Osteocyte (in vitro differentiated cells): ENCODE measurements at places on chromosomes 6 and 20. TPM values are rescaled to one million over a fixed set of nuclear protein-coding genes. Genes with fewer than 3 reads are reported as not detected.

DNA sequence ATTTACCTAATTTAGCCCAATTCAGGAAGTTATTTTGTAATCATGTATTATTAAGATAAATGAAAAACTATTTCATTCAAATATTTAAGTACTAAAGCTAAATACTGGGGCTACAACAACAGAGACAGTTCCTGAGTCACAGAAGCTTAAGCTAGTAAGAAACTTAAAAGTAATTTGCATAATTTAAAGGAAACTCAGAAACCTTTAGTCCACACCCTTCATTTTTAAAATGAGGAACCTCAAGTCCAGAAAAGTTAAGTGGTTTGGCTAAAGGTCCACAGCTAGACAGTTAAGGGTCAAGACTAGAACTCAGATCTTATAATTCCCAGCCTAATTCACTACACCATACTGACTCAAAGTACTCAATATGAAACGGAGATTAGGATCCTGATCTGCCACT, 7.2 kb downstream of the LMBRD1 start:
- H3K27ac ChIP-seq, result no peak overlapping the region
- H3K4me1 ChIP-seq, result peaks cover 2% of the 10 kb centered on the region
- H3K27me3 ChIP-seq, result no peaks in the 10 kb centered on the region
- H3K4me3 ChIP-seq, result no peak overlapping the region

DNA sequence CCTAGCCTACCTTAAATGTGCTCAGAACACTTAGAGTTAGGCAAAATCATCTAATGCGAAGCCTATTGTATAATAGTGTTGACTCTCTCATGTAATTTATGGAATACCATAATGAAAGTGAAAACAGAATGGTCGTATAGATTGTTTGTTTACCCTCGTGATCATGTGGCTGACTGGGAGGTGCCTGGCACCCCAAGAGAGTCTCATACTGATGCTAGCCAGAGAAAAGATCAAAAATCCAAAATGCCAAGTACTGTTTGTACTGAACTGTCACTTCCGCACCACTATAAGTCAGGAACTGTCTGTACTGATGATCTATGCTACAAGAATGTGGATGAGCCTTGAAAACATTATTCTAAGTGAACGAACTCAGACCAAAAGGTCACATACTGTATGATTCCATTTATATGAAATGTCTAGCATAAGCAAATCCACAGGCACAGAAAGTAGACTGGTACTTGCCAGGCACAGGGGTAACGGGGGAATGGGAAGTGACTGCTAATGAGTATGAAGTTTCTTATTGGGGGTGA, 22.4 kb downstream of the ZMYND8 start:
- H3K4me3 ChIP-seq, result peak overlapping the region; percentile 16
- no peaks in the 10 kb centered on the region for H3K27me3 ChIP-seq
- no peak for DNase-seq
- H3K36me3 ChIP-seq, result peaks cover 40% of the 10 kb centered on the region

GRCh38 chr6:128000363-128000762, 99.5 kb upstream of the THEMIS start:
- H3K27ac ChIP-seq, result no peak overlapping the region
- H3K27me3 ChIP-seq, result no peaks in the 10 kb centered on the region
- H3K4me1 ChIP-seq, result peaks cover 17% of the 10 kb centered on the region
- H3K36me3 ChIP-seq, result peaks cover 31% of the 10 kb centered on the region
- H3K4me3 ChIP-seq, result no peak overlapping the region

The LHFPL5 gene
- not detected in 2 replicates for total RNA-seq

The HMGCLL1 gene
- not detected in 2 replicates for total RNA-seq

GRCh38 chr6:134402372-134402984, 84.6 kb upstream of the SGK1 start:
- peaks cover 9% of the 10 kb centered on the region for H3K4me1 ChIP-seq
- no peak overlapping the region for H3K4me3 ChIP-seq
- H3K36me3 ChIP-seq, result no peaks in the 10 kb centered on the region
- no peak overlapping the region for H3K27ac ChIP-seq
- DNase-seq, result no peak

The PRR18 gene
- total RNA-seq, result not detected in 2 replicates

DNA sequence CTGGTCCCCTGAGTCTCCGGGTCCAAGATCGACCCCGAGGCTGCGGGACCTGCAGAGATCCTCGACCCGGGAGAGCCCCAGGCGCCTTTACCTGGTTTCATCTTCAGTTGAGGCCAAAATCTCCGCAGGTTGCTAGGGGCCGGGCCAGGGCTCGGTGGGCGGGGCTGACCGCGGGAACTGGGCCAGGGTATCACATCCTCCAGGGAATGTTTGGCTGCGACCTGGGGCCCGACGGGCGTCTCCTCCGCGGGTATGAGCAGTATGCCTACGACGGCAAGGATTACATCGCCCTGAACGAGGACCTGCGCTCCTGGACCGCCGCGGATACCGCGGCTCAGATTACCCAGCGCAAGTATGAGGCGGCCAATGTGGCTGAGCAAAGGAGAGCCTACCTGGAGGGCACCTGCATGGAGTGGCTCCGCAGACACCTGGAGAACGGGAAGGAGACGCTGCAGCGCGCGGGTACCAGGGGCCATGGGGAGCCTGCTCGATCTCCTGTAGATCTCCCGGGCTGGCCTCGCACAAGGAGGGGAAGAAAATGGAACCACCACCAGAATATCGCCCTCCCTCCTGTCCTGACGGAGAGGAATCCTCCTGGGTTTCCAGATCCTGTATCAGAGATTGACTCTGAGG, 53.8 kb upstream of the POLR1H start:
- peaks cover 6% of the 10 kb centered on the region for H3K36me3 ChIP-seq
- H3K27me3 ChIP-seq, result peaks cover 36% of the 10 kb centered on the region
- H3K4me1 ChIP-seq, result peaks cover 19% of the 10 kb centered on the region
- no peak for DNase-seq

DNA sequence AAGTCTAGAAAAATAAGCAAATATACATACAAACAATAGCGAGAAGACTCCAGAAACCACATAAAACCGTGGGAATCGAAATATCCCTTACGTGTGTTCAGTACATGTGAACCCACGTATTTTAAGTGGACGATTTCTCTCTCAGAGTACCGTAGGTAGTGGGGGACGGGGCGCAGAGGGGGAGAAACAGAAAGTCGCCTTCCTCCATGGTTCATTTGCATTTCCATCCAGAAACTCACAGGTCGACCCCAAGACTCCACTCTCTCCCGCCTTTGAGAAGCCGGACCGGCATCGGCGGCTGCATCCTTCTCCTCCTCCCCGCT, 538 bp upstream of the ENPP1 start:
- H3K4me1 ChIP-seq, result peaks cover 36% of the 10 kb centered on the region
- H3K27ac ChIP-seq, result peak overlapping the region; percentile 69
- no peak for DNase-seq

- no peaks in the 10 kb centered on the region for H3K36me3 ChIP-seq
- no peaks in the 10 kb centered on the region for H3K27me3 ChIP-seq
- no peak overlapping the region for H3K4me3 ChIP-seq
- H3K4me1 ChIP-seq, result peaks cover 14% of the 10 kb centered on the region
- no peak overlapping the region for H3K27ac ChIP-seq
Observed at GRCh38 chr6:114096561-114097172, 125.7 kb upstream of the HDAC2 start.

GRCh38 chr6:51817832-51818231, 269.6 kb downstream of the PKHD1 start:
- H3K36me3 ChIP-seq, result no peaks in the 10 kb centered on the region
- H3K27me3 ChIP-seq, result peaks cover 10% of the 10 kb centered on the region
- no peak overlapping the region for H3K27ac ChIP-seq
- H3K4me3 ChIP-seq, result no peak overlapping the region

DNA sequence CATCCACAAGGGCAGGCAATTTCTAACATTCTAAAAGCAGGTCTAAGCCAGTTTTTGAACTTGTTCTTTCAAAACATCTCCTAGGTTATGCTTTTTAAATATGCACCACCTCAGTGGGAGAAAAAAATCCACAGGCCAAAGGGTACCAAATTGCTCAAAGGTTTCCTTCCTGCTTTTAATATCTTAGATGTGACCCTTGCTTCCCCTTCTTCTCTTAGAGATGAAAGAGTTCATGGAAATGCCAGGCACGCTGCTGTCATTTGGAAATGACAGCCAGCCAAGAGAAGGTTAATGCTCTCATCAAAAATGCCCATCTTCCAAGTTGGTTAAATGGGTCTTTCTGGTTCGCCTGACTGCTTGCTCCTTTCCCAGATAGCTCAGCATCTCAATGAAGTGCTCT, 497.1 kb downstream of the CD83 start:
- DNase-seq, result no peak
- peaks cover 6% of the 10 kb centered on the region for H3K27me3 ChIP-seq
- H3K4me1 ChIP-seq, result no peaks in the 10 kb centered on the region
- no peaks in the 10 kb centered on the region for H3K36me3 ChIP-seq

GRCh38 chr20:53981752-53982437, 88.5 kb downstream of the BCAS1 start:
- H3K4me1 ChIP-seq, result no peaks in the 10 kb centered on the region
- peaks cover 16% of the 10 kb centered on the region for H3K27me3 ChIP-seq
- no peak for DNase-seq
- H3K36me3 ChIP-seq, result no peaks in the 10 kb centered on the region
- H3K4me3 ChIP-seq, result no peak overlapping the region
- no peak overlapping the region for H3K27ac ChIP-seq

DNA sequence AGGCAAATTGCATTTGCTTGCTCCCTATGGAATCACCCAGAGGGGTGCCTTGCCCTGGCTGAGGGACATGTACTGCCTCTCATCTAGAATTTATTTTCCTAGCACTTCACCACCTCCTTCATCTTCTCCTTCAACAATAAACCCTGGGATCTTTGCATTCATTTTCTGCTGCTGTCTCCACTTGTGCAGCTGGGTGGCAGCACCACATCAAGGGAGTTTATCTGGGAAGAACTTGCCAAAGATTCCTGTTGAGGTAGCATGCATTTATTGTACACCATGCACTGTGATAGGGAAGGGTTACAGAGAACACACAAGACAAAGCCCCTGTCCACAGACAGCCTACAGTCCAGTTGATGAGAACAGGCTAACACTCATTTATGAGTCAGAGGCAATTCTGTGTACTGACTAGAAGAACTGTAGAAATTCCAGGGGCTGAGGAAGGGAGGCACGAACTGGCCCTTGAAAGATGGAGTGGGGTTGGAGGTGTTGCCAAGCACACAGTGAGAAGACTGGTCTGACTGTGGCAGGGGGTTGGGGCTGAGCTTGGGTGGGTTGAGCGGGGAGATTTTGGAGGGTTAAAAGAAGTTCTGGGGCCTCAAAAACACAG, 17.5 kb downstream of the C20orf173 start:
- no peak overlapping the region for H3K4me3 ChIP-seq

DNA sequence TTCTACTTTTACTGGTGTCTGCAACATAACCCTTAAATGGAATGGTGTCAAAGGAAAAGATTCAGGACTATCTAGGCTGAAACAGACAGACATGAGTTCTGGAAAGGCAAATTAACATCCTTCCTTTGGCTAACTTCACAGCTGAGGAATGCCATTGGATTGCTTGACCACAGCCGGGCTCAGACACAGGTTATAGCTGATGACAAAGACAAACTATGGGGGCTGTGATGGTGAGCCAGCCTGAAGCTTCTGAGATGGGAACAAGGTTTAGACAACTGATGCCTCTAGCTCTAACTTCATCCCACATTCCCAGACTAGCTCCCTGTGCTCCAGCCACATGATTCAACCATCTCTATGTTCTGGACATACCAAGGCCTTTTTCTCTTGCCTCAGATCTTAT, 15.3 kb downstream of the POLR1C start:
- no peak overlapping the region for H3K4me3 ChIP-seq
- no peaks in the 10 kb centered on the region for H3K27me3 ChIP-seq
- no peak for DNase-seq

GRCh38 chr6:88167352-88167937, 1.3 kb upstream of the CNR1 start:
- H3K4me1 ChIP-seq, result peaks cover 9% of the 10 kb centered on the region
- no peak for DNase-seq
- peak overlapping the region; percentile 43 for H3K4me3 ChIP-seq
- H3K27ac ChIP-seq, result no peak overlapping the region

DNA sequence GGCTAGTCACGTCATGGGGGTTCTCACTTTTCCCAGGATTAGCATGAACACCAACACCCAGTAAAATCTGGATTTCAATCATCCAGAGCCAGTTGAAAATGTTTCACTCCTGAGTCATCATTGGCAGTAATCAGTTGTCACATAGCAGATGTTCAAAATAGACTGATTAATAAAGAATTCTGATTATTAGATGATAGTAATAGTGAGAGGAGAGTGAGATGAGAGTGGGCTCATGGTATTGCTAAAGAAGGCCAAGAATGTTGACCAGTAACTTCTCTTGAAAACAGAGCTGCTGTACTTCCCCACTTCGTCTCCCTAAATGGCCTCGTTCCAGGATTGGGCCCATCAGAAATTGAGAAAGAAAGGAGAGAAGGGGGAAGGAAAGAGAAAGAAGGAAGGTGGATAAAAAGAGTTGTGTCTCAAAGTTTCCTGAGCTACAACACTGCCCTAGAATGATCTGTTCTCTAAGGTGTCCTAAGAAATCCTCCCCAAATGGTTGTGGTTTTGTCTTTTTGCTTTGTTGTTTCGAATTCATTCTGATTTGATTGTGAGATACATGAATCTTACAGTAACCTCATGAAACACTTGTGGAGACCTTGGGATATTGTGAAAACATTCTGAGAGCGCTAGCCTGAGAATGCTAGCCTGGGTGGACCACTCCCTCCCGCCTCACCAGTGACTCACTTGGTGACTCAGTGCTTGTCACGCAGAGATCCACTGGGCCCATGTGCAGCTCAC, 502.2 kb upstream of the JARID2 start:
- no peaks in the 10 kb centered on the region for H3K27me3 ChIP-seq
- DNase-seq, result peak; percentile 87
- peak overlapping the region; percentile 99 for H3K27ac ChIP-seq
- no peaks in the 10 kb centered on the region for H3K36me3 ChIP-seq

DNA sequence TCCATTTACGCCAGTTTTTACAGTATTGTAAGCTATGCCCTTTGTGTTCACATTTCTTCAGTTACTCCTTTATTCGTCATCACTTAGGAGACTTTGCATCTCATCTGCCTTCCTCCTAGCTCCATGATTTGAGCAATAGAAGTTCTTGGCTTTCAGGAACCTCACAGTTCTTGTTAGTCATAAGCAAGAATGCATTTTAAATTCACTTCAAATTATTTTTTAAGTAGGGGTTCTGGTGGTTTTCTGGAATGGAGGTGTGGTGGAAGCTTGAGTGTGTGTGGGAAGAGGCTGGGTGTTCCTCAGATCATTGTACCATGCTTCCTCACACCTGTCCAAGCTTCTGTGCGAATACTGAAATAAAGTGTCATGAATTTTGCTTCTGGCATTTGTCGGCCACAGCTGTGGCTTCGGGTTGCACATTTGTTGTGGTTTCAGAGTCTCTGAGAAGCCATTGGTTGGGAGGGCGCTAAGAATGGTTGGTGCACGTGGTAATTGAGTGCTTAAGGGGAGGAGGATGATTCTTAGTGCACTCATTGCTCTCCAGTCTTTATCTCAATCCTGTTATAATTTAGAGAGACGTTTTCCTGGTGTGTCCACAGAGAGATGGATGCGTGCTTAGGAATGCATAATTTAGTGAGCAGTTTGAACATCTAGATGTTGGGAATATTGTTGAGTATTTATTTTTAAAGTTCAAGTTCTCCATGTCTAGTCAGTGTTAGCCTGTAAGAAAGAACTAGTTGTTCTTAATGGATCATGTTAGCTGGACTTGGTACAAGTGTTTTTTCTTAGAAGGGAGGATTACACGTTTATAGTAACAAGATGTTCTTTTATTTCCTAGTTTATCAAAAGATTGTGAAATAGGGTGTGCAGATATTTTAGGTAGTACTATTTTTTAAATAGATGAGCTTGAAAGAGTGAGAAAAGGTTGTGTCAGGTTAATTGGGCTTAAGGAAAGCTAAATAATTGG, 31.9 kb downstream of the FOXO3 start:
- H3K36me3 ChIP-seq, result no peaks in the 10 kb centered on the region
- H3K27ac ChIP-seq, result peak overlapping the region; percentile 78
- no peak for DNase-seq
- no peaks in the 10 kb centered on the region for H3K27me3 ChIP-seq

- H3K4me3 ChIP-seq, result no peak overlapping the region
- DNase-seq, result no peak
- no peaks in the 10 kb centered on the region for H3K27me3 ChIP-seq
- H3K36me3 ChIP-seq, result no peaks in the 10 kb centered on the region
- H3K4me1 ChIP-seq, result no peaks in the 10 kb centered on the region
Observed at GRCh38 chr6:120872262-120872578, 462.1 kb downstream of the TBC1D32 start.

The FAM184A gene
- total RNA-seq, result 0.50 and 0.59 TPM in 2 replicates
